ENCODE measurements at places on chromosomes 11 and 22. TPM values are rescaled to one million over a fixed set of nuclear protein-coding genes. Genes with fewer than 3 reads are reported as not detected.

GRCh38 chr22:45720839-45721378, 49.3 kb downstream of the ATXN10 start:
- no peak overlapping the region for H3K4me3 ChIP-seq
- no peak for DNase-seq
- no peaks in the 10 kb centered on the region for H3K27me3 ChIP-seq
- H3K27ac ChIP-seq = no peak overlapping the region
- H3K4me1 ChIP-seq = peaks cover 12% of the 10 kb centered on the region
- peaks cover 26% of the 10 kb centered on the region for H3K36me3 ChIP-seq

DNA sequence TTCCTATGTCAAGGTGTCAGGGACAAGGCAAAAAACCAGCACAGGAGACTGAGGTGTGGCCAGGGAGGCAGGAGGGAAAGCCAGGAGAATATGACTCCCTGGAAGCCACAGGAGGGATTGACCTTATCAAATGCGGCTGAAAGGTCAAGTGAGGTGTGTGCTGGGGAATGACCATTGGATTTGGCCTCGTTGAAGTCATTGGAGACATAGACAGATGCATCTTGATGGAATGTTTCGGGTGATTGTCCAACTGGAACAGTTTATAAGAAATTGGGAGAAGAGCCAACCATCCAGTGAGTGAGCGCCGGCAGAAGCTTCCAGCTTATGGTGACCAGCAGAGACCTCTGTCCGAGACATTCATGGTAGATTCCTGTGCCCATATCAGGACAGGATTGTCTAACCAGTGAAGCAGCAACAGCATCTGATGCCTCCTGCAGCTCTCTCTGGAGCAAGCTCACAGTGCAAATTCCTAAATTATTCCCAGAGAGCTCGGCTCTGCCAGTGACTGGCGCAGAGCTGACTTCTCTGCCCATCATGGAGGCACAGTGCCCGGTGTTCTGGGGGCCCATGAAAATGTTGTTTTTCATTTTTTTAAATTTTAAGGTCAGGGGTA, 95.4 kb downstream of the MYO18B start:
- DNase-seq = no peak
- H3K4me3 ChIP-seq = no peak overlapping the region
- no peaks in the 10 kb centered on the region for H3K36me3 ChIP-seq
- no peaks in the 10 kb centered on the region for H3K27me3 ChIP-seq

GRCh38 chr11:114196997-114197703, 99.0 kb upstream of the NNMT start:
- DNase-seq = no peak
- H3K4me3 ChIP-seq = no peak overlapping the region
- no peak overlapping the region for H3K27ac ChIP-seq
- H3K27me3 ChIP-seq = no peaks in the 10 kb centered on the region
- H3K36me3 ChIP-seq = no peaks in the 10 kb centered on the region

- no peaks in the 10 kb centered on the region for H3K27me3 ChIP-seq
- no peak for DNase-seq
- H3K4me3 ChIP-seq = no peak overlapping the region
These were observed 86.7 kb downstream of the SWAP70 start for GRCh38 chr11:9750551-9750950.

GRCh38 chr11:65151331-65151899, 17.1 kb upstream of the SYVN1 start:
- DNase-seq = no peak
- no peak overlapping the region for H3K27ac ChIP-seq
- H3K36me3 ChIP-seq = no peaks in the 10 kb centered on the region
- no peaks in the 10 kb centered on the region for H3K27me3 ChIP-seq

DNA sequence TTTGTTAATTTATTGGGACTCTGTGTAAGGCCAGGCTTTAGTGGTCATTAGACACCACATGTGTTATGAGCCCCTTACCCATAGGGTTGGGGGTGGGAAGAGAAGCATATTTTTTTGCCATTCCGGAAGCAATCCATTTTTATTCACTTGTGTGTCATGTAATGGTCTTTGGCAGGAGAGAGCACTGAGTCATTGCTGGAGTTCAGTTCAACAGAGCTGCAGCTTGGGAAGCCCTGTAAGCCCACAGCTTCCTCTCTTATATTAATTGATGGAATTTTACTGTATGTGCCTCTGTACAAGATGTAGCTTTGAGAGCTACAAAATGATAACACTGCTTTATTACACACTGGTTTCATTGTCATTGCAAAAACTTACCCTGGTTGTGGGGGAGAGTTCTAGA, 177.3 kb upstream of the SORL1-AS1 start:
- no peak overlapping the region for H3K27ac ChIP-seq
- H3K36me3 ChIP-seq = peaks cover 48% of the 10 kb centered on the region
- H3K27me3 ChIP-seq = no peaks in the 10 kb centered on the region
- no peak overlapping the region for H3K4me3 ChIP-seq
- H3K4me1 ChIP-seq = no peaks in the 10 kb centered on the region
- no peak for DNase-seq

GRCh38 chr11:78228467-78228866, 39.7 kb downstream of the USP35 start:
- H3K4me3 ChIP-seq = no peak overlapping the region
- H3K4me1 ChIP-seq = peaks cover 58% of the 10 kb centered on the region
- H3K27me3 ChIP-seq = no peaks in the 10 kb centered on the region
- peaks cover 42% of the 10 kb centered on the region for H3K36me3 ChIP-seq
- DNase-seq = peak; percentile 25
- no peak overlapping the region for H3K27ac ChIP-seq

- peak; percentile 15 for DNase-seq
- H3K27ac ChIP-seq = no peak overlapping the region
- H3K27me3 ChIP-seq = no peaks in the 10 kb centered on the region
- H3K36me3 ChIP-seq = peaks cover 79% of the 10 kb centered on the region
These were observed 21.6 kb downstream of the INCENP start for GRCh38 chr11:62145261-62145871.

GRCh38 chr11:44767421-44767820, 40.7 kb downstream of the TSPAN18 start:
- no peaks in the 10 kb centered on the region for H3K27me3 ChIP-seq
- H3K36me3 ChIP-seq = peaks cover 23% of the 10 kb centered on the region
- peaks cover 3% of the 10 kb centered on the region for H3K4me1 ChIP-seq
- DNase-seq = no peak

GRCh38 chr11:76269247-76269646, 62.9 kb upstream of the WNT11 start:
- H3K4me3 ChIP-seq = no peak overlapping the region
- no peaks in the 10 kb centered on the region for H3K4me1 ChIP-seq
- H3K27me3 ChIP-seq = no peaks in the 10 kb centered on the region
- H3K36me3 ChIP-seq = no peaks in the 10 kb centered on the region

DNA sequence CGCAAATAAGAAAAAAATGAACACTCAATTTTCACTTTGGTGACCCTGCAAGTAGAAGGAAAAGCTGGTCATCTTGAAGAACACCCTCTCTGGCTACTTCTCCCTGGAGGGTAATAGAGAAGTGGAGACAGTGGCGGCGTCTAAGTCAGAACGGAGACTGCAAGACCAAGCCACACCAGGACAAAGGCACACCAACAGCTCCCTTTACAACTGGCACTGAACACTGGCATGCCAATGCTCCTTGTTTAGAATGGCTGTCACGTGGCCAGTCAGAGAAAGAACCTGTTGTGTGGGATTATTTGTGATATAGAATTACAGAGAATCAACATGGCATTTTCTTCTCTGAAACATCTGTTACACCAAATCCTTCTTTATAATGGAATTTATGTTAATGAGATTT, 61.3 kb upstream of the YPEL1 start:
- no peaks in the 10 kb centered on the region for H3K27me3 ChIP-seq
- no peak for DNase-seq
- no peak overlapping the region for H3K27ac ChIP-seq

DNA sequence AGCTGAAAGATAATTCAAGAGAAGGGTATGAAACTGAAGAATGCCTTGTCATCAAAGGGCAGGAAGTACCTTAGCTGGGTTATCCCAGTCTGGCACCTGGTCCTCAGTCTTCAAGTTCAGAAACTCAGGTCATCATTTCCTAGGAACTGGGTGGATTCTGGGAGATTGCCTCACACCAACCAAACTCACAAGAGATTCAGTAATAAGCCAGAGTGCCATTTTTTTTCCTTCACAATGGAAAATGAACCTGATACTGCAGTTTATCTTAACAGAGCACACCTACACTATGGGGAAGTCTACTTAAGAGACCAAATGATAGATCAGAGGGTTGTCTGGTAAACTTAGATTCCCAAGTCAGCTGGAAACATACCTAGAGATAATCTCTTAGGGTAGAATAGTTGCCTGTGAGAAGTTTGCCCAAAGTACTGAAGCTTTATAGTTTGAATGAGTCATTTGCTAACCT, 3.8 kb upstream of the BUD13 start:
- H3K36me3 ChIP-seq = peaks cover 63% of the 10 kb centered on the region
- no peaks in the 10 kb centered on the region for H3K27me3 ChIP-seq
- no peak for DNase-seq
- peak overlapping the region; percentile 34 for H3K27ac ChIP-seq
- no peak overlapping the region for H3K4me3 ChIP-seq

DNA sequence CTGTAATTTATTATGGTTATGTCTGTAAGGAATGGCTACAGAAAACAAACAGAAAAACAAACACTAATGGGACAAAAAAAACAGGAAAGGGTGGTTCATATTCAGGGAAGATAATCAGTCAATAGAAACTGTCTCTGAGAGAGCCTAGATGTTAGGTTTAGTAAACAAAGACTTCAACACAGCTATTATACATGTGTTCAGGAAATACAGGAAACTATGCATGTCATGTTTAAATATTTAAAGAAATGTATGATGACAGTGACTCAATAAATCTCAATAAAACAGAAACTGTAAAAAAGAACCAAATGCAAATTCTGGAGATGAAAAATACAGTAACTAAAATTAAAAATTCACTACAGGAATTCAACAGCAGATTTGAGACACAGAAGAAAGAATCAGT, 76.0 kb downstream of the PACS1 start:
- H3K36me3 ChIP-seq = peaks cover 6% of the 10 kb centered on the region
- H3K4me3 ChIP-seq = no peak overlapping the region
- no peaks in the 10 kb centered on the region for H3K27me3 ChIP-seq
- no peak for DNase-seq
- H3K4me1 ChIP-seq = peaks cover 16% of the 10 kb centered on the region
- no peak overlapping the region for H3K27ac ChIP-seq

- no peaks in the 10 kb centered on the region for H3K4me1 ChIP-seq
- H3K27ac ChIP-seq = no peak overlapping the region
- no peak overlapping the region for H3K4me3 ChIP-seq
These were observed 333.8 kb upstream of the CHORDC1 start for GRCh38 chr11:90556606-90557005.

DNA sequence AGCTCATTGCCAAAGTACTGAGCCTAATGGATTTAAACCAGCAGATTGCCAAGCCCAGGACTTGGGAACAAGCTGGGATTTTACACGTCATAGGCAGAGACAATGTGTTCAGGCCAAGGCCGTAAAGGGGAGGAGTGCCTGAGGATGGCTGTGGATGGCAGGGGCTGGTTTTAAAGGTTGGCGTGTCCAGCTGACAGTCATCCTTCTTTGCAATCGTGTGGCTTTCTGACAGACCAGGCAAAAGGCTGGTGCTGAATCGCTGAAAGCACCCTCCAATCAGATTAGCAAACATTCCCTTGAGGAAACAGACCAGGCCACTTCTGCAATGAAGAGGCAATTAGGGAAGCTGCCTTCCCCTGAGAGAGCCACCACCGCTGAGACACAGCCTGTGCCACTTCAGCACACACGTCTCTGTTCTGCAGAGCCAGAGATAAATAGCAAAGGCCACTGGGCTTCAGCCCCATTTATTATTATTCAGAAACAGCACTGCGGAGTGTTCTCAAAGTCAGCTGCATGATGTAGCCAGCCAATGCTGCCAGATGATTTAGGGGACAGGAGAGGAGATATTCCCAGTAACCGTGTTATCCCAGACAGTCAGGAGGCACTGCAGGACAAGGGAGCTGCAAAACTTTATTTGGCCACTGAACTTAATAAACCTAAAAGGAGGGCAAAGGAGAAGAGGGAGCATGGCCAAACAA, 54.2 kb upstream of the CSNK2A3 start:
- H3K27me3 ChIP-seq = peaks cover 3% of the 10 kb centered on the region
- no peak overlapping the region for H3K27ac ChIP-seq
- H3K4me1 ChIP-seq = no peaks in the 10 kb centered on the region
- H3K36me3 ChIP-seq = no peaks in the 10 kb centered on the region
- DNase-seq = no peak
- no peak overlapping the region for H3K4me3 ChIP-seq

- peaks cover 82% of the 10 kb centered on the region for H3K36me3 ChIP-seq
- peaks cover 88% of the 10 kb centered on the region for H3K4me1 ChIP-seq
- no peak for DNase-seq
- H3K27ac ChIP-seq = peak overlapping the region; percentile 53
- no peak overlapping the region for H3K4me3 ChIP-seq
These were observed 7.8 kb downstream of the CD3E start for GRCh38 chr11:118312328-118312727.

The CHRNA10 gene
- total RNA-seq = 1.6 TPM

The HRAS gene
- 45.1 TPM for total RNA-seq

The ARHGAP8 gene
- 0.78 TPM for total RNA-seq

The PHOX2A gene
- not detected for total RNA-seq

The FAT3 gene
- not detected for total RNA-seq

The FEN1 gene
- 105 TPM for total RNA-seq

The SLC15A3 gene
- 0.28 TPM for total RNA-seq

The TRIM6 gene
- total RNA-seq = 1.1 TPM

The SLC7A4 gene
- not detected for total RNA-seq
